Right atrium auricular region (tissue), 2 donors: ENCODE measurements at places on chromosomes 16 and 17. TPM values are rescaled to one million over a fixed set of nuclear protein-coding genes. Genes with fewer than 3 reads are reported as not detected.

DNA sequence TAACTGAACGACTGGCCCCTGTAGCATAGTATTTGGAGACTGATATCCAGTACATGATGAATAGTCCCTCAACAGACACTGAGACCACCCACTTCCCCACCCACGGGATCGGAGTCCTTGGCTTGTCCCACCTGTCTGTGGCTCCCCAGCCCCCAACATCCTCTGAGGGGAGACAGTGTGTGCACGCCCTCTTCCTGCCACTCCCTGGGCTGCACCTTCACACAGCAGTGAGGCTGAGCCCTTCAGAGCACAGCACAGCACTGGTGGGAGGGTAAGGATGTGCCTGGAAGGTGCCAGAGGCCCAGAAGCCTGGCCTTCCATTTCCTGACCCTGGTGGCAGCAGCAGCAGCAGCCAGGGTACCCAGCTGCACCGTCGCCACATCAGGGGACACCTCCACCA is 11.0 kb downstream of the DNASE1 start:
- no peaks in the 10 kb centered on the region for H3K4me1 ChIP-seq
- H3K36me3 ChIP-seq, result peaks cover 59% of the 10 kb centered on the region
- no peak overlapping the region for H3K4me3 ChIP-seq
- no peak for DNase-seq
- H3K27me3 ChIP-seq, result no peaks in the 10 kb centered on the region

DNA sequence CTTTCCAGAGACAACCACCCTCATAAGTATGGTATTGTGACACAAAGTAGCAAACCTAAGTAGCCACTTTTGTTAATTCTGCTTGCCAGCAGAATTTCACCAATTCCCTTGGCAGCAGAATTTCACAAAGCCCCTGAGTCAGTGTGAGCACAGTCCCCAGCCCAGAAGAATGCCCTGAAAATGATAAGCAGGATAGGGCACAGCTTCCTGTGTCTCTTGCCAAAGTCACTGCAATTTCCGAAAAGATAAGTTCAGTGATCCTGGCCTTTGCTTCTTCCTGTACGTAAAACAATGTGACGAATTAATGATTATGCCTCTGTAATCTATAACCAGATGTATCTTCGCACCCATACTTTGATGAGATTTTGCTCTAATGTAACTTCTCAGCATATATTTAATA is 16.0 kb upstream of the WIPF2 start:
- no peak for DNase-seq
- no peaks in the 10 kb centered on the region for H3K27me3 ChIP-seq
- no peaks in the 10 kb centered on the region for H3K36me3 ChIP-seq

- H3K27me3 ChIP-seq, result no peaks in the 10 kb centered on the region
- no peaks in the 10 kb centered on the region for H3K4me1 ChIP-seq
- no peak for DNase-seq
- H3K36me3 ChIP-seq, result no peaks in the 10 kb centered on the region
- H3K4me3 ChIP-seq, result no peak overlapping the region
Measured at GRCh38 chr17:73639322-73639721, 4.9 kb downstream of the SDK2 start.

DNA sequence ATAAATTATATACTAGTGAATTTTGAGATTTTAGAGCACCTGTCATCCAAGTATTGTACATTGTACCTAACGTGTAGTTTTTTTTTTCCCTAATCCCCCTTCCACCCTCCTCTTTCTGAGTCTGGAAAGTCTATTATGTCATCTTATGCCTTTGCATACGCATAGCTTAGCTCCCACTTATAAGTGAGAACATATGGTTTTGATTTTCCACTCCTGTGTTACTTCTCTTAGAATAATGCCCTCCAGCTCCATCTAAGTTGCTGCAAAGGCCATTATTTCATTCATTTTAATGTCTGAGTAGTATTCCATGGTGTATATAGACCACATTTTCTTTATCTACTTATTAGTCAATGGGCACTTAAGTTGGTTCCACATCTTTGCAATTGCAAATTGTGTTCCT is 177.0 kb upstream of the C16orf82 start:
- no peak overlapping the region for H3K4me3 ChIP-seq
- H3K4me1 ChIP-seq, result no peaks in the 10 kb centered on the region
- H3K36me3 ChIP-seq, result no peaks in the 10 kb centered on the region
- H3K27me3 ChIP-seq, result no peaks in the 10 kb centered on the region
- DNase-seq, result no peak
- no peak overlapping the region for H3K27ac ChIP-seq

DNA sequence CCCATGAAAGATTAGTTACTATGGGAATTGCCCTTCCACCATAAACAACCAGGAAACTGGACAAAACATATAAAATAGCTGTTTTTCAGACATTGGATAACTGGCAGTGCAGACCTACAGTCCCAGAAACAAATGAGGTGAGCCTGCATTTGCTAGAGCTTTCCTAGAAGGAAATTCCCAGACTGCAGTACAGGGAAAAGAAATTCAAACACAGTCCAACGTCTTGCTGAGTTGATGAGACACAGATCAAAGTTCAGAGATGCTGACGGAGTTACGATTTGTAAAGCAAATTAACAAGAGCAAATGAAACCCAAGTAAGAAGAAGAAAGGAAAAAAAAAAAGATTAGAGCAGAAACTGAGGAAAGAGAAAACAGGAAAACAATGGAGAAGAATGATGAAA is 41.3 kb upstream of the MNT start:
- no peak overlapping the region for H3K4me3 ChIP-seq
- peaks cover 27% of the 10 kb centered on the region for H3K36me3 ChIP-seq
- no peaks in the 10 kb centered on the region for H3K27me3 ChIP-seq
- no peaks in the 10 kb centered on the region for H3K4me1 ChIP-seq
- H3K27ac ChIP-seq, result no peak overlapping the region

DNA sequence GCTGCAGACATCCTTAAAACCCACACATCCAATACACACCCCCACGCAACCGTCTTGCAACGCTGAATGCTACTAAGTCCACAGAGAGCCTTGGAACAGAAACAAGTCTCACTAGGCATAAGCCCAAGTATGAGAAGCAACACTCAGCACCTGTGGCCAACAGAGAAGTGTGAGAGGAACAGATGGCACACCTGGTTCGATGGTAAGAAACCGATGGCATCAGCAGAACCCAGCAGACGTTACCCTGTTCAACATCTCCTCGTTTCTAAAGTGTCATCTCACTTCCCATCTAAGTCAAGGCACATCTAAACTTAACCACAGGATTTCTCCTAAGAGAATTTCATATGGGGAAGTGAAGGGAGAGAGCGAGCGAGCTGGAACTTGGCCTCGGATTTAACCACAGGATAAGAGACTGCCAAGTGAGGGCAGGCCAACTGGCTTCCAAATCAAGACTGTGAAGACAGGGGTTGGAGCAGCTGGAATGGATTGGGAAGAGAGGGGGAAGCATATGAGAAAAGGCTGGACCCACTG is 41.0 kb downstream of the NXPH3 start:
- peaks cover 51% of the 10 kb centered on the region for H3K4me1 ChIP-seq

DNA sequence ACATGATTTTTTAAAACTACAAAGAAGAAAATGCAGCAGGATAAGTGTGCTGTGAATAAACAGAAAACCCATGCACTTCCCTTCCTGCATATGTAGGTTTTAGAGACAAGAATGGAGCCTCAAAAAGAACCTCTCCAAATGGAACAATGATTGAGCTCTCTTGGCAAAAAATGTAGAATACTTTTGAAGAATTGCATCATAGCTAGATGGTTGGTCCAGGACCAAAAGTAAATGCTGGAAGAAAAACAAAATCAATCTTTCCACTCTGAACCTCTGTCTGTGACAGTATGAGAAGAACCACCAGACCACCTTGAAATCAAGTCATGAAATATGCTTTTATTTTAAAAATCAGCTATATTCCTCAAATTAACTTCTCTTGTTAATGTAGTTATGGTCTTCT is 17.5 kb downstream of the HELZ start:
- H3K36me3 ChIP-seq, result peaks cover 2% of the 10 kb centered on the region
- H3K27me3 ChIP-seq, result no peaks in the 10 kb centered on the region
- H3K4me1 ChIP-seq, result no peaks in the 10 kb centered on the region
- no peak for DNase-seq
- H3K4me3 ChIP-seq, result no peak overlapping the region
- no peak overlapping the region for H3K27ac ChIP-seq

Gene APOBR
- 2.0 TPM for total RNA-seq
